Hippocampal formation (tissue), 2 donors: ENCODE measurements at places on chromosomes 2 and 18.

- DNase-seq, result no peak
Measured at GRCh38 chr18:70553936-70554260, 265.1 kb downstream of the SOCS6 start.

DNA sequence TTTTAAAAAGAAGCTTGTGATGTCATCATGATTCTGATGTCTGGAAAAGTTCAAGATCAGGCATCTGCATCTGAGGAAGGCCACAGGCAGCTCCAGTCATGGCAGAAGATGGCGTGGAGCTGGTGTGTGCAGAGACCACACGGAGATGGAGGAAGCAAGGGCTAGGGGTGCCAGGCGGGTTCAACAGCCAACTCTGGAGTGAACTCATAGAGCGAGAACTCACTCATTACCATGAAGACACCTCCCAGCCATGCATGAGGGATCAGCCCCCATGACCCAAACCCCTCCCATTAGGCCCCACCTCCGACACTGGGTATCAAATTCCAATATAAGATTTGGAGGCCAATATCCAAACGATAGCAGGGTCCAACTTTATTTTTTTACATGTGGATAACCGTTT, 61.6 kb downstream of the KCNG2 start:
- DNase-seq, result no peak

- DNase-seq, result no peak
Measured at GRCh38 chr2:186515376-186515775, 29.3 kb downstream of the ZC3H15 start.

GRCh38 chr2:122011493-122012270, 256.2 kb downstream of the TSN start:
- no peak for DNase-seq

- DNase-seq, result no peak
Measured at GRCh38 chr2:172864182-172864581, 128.5 kb downstream of the RAPGEF4 start.

- no peak for DNase-seq
Measured at GRCh38 chr18:45828917-45829811, 3.7 kb downstream of the SIGLEC15 start.

DNA sequence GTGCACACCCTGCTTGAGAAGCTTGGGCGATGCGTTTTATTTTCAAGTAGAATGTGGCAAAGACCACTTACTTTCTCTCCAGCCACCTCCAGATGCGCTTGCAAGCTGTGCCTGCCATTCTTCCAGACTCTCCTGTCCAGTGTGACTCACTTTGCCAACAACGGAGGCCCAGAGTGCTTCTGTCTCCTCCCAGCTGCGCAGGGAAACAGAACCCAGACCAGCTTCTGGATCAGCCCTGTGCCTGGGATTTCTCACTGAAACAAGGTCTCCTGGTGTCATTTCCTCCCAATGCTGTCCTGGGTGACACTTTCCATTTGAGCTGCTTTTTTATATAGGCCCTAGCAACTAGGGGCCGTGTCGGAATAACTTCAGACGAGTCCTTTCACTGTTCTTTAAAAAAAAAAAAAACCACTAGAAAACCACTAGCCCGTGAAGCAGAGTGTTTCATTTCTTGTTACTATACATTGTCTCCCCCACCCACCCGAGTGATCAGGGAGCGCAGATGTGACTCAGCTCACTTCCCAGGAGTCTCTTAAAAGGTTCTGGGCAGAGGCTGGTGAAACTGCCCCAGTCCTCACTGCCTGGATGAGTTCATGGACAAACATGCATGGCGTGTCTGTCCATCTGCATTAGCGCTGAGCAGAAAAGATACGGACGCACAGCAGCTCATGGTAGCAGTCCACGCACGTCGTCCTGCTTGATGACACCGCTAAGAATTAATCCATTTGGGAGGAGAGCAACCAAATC, 25.3 kb upstream of the RPL31 start:
- DNase-seq, result no peak

- no peak for DNase-seq
Measured at GRCh38 chr2:69386360-69386759, 667 bp downstream of the GFPT1 start.

GRCh38 chr2:5782103-5782502, 89.9 kb downstream of the SOX11 start:
- DNase-seq, result no peak

DNA sequence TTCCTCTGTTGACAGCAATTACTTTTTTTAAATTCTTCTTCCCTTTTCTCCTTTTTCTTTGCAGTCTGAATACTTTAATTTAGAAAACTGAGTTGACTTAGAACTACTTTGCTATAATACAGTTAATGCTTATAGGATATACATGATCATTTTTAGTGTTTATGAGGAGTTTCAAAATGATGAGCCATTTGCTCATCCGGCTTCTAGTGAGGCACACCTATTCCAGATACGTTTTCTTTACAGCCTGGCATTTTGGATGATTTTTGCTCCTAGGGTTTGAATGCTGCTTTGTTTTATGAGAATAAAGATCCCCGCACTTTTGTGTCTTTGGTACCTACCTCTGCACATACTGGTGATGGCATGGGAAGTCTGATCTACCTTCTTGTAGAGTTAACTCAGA, 52.8 kb downstream of the EIF5B start:
- DNase-seq, result no peak

GRCh38 chr18:6139007-6139406, 243.7 kb upstream of the TMEM200C start:
- DNase-seq, result no peak

- DNase-seq, result peak; percentile 5
Measured at GRCh38 chr2:68336192-68336591, 16.4 kb upstream of the CNRIP1 start.

DNA sequence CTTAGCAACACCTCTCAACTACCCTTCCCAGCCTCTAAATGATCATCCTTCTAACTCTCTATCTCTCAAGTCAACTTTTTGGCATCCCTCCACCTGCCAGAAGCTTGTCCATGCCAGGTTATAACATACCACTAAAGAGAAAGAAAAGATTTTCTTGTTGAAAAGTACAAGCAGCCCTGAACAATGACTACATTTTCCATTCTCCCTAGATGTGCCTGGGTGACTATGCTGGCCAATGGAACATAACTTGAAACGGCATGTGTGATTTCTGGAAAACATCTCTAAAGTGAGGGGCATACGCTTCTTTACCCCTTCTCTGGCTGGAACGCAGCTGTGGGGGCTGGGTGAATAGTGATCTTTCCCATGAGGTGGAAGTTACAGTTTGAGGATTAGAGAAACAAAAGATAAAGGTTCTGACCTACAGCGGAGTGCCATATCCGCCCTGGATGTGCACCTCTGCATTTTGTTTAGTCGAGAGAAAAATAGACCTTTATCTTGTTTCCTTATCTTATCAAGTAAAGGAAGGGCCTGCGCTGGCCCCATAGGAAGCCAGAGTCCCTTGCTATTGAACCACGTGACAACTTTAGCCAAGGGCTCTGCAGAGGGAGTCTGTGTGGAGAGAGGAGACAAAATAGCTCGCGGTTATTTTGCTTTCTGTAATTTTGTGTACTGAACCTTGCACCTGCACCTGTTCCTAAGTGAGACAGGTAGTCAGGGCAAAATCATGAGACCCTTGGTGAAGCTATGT, 436.8 kb downstream of the TGIF1 start:
- no peak for DNase-seq

- DNase-seq, result peak; percentile 29
Measured at GRCh38 chr2:178859730-178860129, 52.5 kb upstream of the TTN start.

DNA sequence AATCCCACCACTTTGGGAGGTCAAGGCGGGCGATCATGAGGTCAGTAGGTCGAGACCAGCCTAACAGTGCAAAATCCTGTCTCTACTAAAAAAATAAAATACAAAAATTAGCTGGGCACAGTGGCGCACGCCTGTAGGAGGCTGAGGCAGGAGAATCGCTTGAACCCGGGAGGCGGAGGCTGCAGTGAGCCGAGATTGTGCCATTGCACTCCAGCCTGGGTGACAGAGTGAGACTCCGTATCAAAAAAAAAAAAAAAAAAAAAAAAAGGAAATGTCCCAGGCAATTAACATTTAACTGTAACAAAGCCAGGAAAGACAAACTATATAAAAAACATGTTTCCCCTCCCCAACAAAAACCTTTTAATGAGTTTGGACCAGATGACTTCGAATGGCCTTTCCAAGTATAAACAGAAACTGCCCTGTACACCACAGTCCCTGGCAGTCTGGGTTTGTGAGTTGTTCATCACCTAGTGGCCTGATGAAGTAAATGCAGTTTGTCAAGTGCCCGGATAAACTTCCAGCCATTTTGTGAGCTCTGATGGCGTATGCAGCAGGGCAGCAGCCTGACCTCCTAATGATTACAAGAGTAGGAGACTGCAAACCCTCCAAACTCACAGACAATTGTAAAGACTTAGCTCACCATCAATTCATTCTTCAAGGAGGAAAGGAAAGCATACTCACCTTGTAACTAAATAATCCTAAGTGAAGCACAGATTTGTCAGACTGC, 16.6 kb upstream of the PCBP1 start:
- peak; percentile 91 for DNase-seq

DNA sequence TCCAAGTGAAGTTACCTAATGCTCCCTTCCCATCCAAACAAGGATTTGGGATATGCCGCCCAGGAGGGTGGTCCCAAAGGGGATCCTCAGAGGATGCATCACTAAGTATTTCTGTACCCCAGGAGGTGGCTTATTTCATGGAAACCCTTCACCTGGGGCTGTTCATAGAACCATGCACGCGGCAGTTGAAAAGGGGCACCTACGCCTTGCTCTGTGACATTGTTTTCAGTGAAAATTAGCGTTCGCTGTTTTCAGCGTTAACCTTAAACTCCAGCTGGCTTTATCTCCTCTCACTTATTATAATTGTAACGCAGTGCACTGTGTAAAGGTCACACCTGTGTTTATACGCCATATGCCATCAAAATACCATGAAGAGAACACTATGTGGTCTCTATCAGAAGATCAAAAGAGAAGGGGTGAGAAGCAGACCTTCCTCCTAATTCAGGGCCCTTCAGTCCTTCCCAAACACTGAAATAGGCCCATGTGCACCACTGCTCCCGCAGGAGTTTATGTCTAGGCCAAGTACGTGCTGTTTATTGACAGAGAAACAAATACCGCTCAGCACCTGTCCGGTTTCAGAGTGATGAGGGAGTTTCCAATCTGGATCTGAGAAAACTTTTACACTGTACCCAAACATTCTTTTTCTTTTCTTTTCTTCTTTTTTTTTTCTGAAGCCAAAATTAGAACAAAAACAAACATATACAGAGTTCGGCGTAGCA, 162.1 kb downstream of the BCL2 start:
- DNase-seq, result no peak

- DNase-seq, result no peak
Measured at GRCh38 chr2:122741403-122741802, 986.0 kb downstream of the TSN start.

DNA sequence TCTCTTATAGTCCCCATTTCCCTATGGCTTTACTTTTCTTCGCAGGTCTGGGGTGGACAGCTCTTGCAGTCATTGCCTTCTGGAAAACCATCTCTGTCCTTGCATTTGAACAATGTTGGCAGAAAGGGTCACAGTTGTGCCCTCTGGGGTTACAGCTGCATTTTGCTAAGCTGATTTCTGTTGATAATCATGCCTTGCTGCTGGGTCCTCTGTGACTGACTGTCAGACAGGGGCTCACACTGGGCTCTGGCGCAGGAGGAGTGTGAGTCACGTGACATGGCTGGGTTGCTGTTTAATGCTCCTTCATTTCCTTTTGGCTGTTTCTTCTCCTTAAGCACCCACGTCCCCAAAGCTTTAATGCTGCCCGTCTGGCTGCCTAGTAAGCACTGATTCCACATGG, 196.6 kb upstream of the LHCGR start:
- no peak for DNase-seq

- DNase-seq, result no peak
Measured at GRCh38 chr2:127194447-127194846, 25.7 kb downstream of the CYP27C1 start.

- DNase-seq, result no peak
Measured at GRCh38 chr2:64325477-64325851, 128.5 kb upstream of the LGALSL start.

GRCh38 chr2:14815201-14815600, 182.7 kb downstream of the LRATD1 start:
- DNase-seq, result no peak
